ENCODE measurements at places on chromosomes 5 and 9. TPM values are rescaled to one million over a fixed set of nuclear protein-coding genes. Genes with fewer than 3 reads are reported as not detected.

DNA sequence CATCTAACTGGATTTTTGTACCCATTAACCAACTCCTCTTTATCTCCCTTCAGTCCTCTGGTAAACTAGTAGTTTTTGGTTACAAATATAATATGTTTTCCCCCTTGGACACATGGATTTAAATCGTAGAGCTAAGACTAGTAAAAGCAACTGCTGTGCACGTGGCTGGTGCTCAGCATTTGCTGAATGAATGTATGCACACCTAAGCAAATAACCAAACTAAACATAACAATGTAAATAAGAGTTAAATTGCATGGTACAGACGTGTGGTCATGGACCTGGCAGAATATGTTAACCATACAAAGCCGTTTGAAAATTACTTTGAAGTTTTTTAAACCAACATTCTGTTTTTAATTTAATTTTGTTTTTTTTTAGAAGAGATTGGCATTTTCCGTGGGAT lies 65.2 kb upstream of the FYB1 start:
- DNase-seq, result no peak

DNA sequence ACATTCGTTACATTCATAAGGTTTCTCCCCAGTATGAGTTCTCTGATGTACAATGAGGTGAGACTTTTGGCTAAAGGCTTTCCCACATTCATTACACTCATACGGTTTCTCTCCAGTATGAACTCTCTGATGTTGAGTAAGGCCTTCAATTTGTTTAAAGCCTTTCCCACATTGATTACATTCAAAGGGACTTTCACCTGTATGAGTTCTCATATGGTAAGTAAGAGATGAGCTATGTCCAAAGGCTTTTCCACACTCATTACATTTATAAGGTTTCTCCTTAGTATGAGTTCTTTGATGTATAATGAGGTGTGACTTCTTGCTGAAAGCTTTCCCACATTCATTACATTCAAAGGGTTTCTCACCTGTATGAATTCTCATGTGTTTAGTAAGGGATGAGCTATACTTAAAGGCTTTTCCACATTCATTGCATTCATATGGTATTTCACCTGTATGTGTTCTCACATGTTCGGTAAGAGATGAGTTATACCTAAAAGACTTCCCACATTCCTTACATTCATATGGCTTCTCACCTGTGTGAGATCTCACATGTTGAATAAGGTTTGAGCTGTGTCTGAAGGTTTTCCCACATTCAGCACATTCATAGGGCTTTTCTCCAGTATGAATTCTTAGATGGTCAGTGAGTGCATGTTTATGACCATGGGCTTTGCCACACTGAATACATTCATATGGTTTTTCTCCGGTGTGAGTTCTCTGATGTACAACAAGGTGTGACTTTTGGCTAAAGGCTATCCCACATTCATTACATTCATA lies 13.5 kb downstream of the ZFP37 start:
- DNase-seq, result no peak

DNA sequence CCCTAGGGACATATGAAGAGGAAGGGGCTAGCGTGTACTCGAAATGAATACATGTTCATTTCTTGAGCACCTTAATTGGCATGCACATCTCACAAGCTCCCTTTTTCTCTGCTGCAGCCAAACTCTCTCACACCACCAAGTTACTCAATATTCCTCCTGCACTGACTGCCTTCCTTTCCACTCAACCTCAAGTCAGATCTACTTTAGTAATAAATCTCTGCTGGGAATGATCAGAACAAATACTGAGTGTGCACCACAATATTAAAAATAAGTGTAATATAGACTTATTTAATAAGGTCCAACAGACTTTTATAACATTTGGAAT lies 995.8 kb upstream of the WWC1 start:
- DNase-seq, result no peak

DNA sequence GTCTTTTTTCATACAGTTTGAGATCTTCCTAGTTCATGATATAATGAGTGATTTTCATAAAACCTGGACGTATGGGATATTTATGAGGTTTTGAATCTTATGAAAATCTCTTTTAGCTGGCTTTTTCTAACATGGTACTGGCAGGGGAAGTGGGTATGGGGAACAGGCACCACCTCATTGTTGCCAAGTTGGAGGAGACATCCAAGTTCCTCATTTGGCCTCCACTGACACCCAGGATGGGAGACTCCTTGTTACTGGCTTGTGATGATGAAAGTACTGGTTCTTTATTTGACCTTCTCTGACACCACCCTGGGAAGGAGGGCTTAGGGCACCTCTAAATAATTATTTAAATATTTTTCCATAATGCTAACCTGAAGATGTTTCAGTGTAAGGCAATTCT lies 4.0 kb upstream of the TNPO1 start:
- DNase-seq, result no peak

DNA sequence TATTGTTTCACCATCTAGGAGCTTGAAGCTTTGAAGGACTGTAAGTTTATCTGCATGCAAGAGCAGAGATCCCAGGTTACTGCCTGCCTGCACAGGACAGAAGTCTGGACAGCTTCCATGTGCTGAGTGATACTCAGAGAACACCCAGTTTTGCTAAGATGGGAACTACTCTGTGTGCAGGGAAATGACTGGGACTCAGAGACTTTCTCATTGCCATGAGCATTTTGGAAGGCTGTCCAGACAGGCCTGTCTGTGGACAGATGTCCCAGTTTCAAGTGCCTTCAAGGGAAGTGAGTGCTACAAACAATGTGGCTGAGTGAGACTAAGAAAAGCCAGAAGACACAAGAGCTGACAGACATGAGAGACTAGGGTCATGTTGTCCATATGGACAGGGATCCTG lies 19.2 kb upstream of the ZNF131 start:
- no peak for DNase-seq

GRCh38 chr9:93949073-93949693 lies 6.0 kb downstream of the BARX1 start:
- no peak for DNase-seq

- DNase-seq, result no peak
These were observed 31.7 kb downstream of the MTX3 start for GRCh38 chr5:79959407-79959806.

DNA sequence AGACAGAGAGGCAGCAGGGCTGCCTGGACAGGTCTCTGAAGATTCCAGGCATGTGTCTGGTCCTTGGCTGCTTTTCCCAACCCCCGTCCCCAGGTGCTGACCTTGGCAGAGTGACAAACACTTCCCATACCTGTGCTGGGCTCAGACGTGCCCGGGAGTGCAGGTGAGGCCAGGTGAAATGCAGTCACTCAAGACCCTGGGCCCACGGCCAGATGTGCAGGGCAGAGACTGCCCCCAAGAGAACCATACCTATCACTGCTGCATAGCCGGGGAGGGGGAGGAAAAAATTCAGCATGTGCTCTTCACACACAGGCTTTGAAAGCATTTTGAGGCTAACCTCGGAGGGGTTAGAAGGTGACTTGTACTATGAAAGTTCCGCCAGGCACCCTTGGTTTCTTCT lies 22.6 kb downstream of the CCNJL start:
- no peak for DNase-seq

DNA sequence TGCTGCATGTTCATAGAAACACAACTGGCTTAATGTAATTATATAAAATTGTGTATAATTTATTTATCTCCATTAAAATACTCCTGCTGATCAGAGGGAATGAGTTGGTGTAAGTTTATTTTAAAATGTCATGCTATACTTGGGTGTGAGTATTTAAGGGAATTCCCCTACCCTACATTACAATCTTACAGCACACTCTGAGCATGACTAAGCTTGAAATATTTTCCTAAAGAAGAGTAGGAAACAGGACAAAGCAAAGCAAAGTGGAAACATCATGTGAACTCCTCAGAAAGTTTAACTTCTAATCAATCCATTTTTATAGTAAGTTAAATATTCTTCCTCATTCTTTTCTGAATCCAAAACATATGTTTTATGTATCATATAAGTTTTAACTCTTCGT lies 1271.3 kb downstream of the EFNA5 start:
- DNase-seq, result no peak

DNA sequence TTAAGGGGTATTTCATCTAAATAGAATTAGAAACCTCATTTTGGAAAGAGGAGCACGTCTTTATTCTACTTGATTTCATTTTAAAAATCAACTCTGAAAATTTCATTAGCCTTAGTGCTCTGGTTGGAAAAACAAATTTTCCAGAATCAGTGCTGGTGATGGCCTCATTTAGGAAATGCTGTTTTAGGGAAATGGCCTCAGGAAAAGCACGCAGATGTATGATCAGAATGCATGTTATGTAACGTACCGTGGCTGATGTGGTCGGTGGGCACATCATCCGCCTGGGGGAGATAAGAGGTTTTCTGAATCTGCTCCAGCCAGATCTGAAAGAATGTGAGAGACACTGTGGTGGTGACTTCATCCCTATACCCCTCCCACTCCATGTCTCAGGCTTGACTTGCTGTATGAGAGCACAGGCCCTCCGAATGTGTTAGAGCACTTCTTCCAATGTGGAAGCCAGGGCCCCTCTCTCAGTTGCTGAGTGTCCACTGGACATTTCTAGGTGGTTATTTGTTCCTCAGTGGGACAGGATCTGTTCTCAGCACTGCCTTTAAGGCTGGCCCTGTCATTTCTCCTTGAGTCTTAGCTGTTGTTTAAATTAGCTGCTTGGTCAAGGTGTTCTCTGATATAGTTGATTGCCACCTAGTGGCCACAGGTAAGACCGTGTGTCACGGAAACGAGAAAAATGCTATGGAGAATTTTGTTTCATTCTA lies 96.5 kb downstream of the ARHGAP26 start:
- no peak for DNase-seq

- no peak for DNase-seq
These were observed 11.2 kb downstream of the UBE2QL1 start for GRCh38 chr5:6459896-6460295.

- no peak for DNase-seq
These were observed 147.6 kb downstream of the ROR2 start for GRCh38 chr9:91802391-91802790.

DNA sequence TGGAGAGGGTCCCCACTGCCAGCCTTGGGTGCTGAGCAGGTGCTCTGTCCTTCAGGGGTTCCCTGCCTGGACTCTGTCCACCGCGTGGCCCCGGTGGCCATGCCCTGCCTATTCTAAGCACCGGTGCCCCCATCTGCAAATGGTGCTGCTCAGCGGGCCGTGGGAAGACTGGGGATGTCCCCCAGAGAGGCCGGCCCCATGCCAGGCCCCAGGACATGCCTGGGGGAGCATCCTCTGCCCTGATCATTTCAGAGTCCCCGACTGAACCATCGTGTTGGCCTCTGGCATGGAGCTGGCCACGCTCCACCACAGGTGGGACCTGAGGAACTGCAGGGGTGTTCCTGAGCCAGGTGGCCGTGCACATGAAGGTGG lies 64.7 kb downstream of the RXRA start:
- DNase-seq, result no peak

DNA sequence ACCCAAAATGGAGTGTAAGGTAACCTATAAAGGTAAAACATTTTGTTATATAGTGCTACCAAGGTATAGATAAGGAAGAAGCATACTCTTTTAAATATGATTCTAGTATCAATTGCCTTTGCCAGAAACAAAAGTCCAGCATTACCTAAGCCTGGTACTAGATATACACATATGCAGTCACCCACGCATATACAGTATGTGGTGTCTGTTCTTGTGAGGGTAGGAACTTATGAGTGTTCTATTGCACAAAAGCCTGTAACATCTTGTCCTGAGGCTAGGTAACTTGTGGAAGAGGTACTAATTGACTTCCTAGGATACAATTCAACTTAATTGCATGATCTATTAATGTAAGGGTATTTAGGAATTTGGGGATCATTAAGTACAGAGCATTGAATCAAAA lies 31.3 kb upstream of the IFNE start:
- DNase-seq, result no peak

GRCh38 chr5:122311961-122312590 lies at the start of gene SNCAIP:
Gene SNCAIP, plus strand, starts transcription at chr5:122312237. Its CDS starts 78,898 bp downstream, at chr5:122391135.
- peak; percentile 62 for DNase-seq

DNA sequence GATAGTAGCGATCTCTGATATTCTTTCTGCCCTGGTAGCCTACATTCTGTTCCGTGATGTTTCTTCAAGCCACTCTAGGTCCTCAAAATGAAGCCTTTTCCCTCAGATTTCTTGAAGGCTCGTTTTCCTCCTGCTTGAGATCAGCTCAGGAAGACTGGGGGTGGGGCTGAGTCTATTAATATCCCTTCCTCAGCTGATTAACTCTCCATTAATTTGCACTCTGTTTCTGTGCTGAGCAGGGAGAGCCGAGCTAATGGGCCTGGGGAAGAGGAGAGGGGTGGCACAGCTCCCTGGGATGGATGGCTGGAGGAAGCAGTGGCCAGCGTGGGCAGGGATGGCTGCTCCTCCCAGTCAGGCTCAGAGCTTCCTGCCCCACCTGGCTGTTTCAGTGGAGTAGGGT lies 93.3 kb downstream of the PPARGC1B start:
- no peak for DNase-seq

DNA sequence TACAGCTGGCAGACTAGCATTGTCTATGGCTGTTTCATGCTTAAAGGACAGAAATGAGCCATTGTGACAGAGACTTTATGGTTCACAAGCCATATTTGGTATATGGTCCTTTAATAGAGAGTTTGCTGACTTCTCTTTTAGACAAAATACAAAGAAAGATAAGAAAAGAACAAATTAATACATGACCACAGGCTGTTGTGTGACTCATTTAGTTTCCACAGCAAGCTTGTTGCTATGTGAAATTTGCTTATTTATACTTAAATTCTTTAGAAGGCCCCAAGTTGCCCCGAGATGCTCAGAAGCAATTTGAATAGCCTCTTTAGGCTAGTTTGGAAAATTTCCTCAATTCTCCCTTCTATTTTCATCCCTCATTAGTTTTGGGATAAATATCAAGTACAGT lies 315.3 kb upstream of the RPS23 start:
- no peak for DNase-seq

GRCh38 chr5:68370196-68370595 lies 154.6 kb downstream of the PIK3R1 start:
- no peak for DNase-seq

GRCh38 chr5:31976169-31976568 lies 197.9 kb downstream of the GOLPH3 start:
- DNase-seq, result no peak

GRCh38 chr5:107092695-107093094 lies 578.0 kb downstream of the EFNA5 start:
- no peak for DNase-seq

IFNA2 gene
- polyA plus RNA-seq, result not detected

GRIN3A gene
- 1.8 TPM for polyA plus RNA-seq

SPINK4 gene
- polyA plus RNA-seq, result not detected

IL7R gene
- 8.6 TPM for polyA plus RNA-seq

SLC6A3 gene
- 4.4 TPM for polyA plus RNA-seq

NIPBL gene
- 66.4 TPM for polyA plus RNA-seq

CNTFR gene
- polyA plus RNA-seq, result 35.3 TPM

Measured in right lung (tissue), 10 donors.